CD4-positive, alpha-beta T cell treated with Interleukin-17A for 1 hour (primary cell): ENCODE measurements at places on chromosomes 1 and 21.

- no peak for DNase-seq
These were observed 81.9 kb upstream of the EDN2 start for GRCh38 chr1:41566274-41566885.

GRCh38 chr1:3929126-3929525, 29.1 kb upstream of the C1orf174 start:
- no peak for DNase-seq

GRCh38 chr1:172870901-172871606, 179.7 kb downstream of the TNFSF18 start:
- DNase-seq, result no peak

DNA sequence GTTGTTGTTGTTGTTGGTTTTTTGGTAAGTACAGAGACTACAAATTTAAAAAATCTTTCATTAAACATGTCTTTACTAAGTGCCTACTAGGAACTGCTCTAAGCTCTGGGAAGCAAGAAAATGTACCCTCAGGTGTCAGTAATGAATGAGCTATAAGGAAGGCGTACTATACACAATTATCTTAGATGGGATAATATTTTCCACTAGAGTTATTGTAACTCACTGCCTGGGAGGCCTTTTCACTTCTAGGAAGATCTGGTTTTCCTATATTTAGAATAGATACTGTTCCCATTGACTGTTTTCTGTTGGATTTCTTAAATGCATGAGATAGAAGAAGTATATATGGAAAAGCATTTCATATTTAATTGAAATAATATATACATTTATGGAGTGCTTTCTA, 19.6 kb downstream of the CLIC4 start:
- no peak for DNase-seq

DNA sequence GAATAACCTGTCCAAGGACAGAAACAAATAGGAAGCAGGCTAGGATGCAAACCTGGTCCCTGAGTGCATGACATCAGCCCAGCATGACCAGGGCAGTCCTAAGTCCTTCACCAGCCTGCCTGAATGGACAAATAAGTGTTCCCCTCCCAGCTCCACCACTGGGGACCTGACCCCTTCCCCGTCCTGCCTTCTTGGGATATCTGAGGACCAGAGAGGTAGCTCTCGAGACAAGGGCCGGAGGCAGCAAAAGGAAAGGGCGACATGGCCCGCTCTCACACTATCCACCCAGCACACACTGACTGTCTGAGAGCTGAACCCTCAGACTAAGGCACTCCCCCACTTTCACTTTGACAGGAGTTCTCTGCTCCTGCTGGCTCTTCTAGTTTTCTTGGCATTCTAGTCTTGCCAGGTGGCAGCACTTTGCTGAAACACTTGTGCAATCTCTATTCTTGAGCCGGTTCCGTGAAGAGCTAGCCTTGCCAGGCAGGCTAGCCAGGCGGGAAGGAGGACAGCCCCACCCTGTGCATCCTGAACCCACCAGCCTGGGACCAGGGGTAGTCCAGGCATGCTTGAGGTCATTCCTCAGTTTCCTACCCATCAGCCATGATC, 251.1 kb upstream of the RAB4A start:
- DNase-seq, result no peak

GRCh38 chr1:154714638-154715037, 106.7 kb upstream of the ADAR start:
- no peak for DNase-seq

DNA sequence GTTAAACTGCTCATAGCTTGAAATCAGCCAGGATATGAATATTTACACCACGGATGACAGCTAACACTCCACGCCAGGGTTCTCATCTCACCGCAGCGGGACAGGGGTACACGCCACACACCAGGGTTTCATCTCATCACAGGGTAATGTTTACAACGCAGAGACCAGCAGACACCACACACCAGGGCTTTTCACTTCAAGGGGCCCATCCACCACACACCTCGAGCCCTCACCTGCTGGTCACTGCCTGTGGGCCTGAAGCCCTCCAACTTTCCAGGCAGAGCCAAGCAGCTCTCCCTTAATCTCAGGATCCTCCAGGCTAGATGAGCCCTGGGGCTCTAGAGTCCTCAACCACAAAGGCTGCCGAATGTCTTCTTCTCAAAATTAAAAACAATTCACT, 1.3 kb upstream of the KRTAP10-12 start:
- no peak for DNase-seq

GRCh38 chr21:21101911-21102310, 103.7 kb downstream of the NCAM2 start:
- peak; percentile 2 for DNase-seq

DNA sequence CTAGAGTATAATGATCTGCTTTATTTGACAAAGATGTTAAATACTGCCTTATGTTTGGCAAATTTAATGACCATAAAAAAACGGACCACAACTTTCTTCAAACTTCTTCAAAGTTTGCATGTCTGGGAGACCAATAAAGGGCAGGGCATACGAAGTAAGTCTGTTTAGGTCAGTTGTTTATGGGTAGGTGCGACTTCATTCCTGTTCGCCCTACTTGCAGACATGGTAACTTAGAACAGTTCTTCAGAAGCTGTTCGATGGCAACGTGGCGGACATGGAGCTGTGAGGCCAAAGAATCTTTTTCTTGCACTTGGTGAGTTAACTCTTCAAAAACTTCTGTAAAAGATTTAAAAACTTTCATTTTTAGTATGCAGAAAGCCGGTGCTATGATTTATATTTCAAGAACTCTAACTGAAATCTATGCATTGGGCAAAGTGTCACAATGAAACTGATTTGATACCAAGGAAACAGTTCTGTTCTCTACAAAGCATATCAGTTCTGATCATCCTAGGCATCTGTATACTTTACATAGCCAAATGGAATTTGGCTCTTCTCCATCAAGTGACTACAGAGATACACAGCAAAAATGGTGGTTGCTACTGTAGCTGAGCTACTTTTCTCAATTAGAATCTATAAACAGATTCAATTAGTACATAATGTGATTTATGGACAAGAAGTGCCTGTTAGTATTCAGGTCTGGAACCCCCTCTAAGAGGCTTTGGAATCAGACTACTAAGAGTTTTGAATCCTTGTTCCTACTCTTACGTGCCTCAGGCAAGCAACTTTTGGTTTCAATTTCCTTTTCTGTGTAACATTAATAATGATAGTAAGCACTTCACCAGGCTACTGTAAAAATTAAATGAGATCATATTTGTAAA, 25.7 kb downstream of the C21orf91 start:
- peak; percentile 65 for DNase-seq

GRCh38 chr1:44390277-44390676, 14.8 kb upstream of the RNF220 start:
- DNase-seq, result no peak

GRCh38 chr1:99369154-99369553, 104.9 kb downstream of the PLPPR4 start:
- no peak for DNase-seq

GRCh38 chr1:214688891-214689290, 85.9 kb downstream of the CENPF start:
- no peak for DNase-seq

GRCh38 chr1:158163000-158163947, 17.4 kb upstream of the CD1D start:
- no peak for DNase-seq

DNA sequence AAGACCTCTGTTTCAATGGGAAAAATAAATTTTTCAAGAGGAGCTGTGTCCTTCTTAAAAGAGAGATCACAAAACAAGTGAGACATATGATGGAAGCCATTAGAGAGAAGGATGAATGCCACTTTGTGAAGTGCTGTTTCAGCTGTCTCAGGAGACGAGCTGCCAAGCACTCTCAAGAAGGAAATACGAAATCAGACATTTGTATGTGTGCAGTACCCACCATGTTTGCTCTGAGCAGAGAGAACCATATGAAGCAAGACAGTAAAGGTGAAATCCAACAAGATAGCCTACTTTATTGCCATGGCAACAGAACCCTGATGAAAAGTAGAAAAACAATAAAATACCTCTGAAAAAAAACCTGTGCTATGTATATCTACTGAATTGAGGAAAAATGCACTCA, 168.1 kb downstream of the AMY1C start:
- DNase-seq, result no peak

- no peak for DNase-seq
These were observed 6.6 kb downstream of the KLHDC8A start for GRCh38 chr1:205350124-205350523.

- no peak for DNase-seq
These were observed 214.1 kb downstream of the NUF2 start for GRCh38 chr1:163535807-163536206.

DNA sequence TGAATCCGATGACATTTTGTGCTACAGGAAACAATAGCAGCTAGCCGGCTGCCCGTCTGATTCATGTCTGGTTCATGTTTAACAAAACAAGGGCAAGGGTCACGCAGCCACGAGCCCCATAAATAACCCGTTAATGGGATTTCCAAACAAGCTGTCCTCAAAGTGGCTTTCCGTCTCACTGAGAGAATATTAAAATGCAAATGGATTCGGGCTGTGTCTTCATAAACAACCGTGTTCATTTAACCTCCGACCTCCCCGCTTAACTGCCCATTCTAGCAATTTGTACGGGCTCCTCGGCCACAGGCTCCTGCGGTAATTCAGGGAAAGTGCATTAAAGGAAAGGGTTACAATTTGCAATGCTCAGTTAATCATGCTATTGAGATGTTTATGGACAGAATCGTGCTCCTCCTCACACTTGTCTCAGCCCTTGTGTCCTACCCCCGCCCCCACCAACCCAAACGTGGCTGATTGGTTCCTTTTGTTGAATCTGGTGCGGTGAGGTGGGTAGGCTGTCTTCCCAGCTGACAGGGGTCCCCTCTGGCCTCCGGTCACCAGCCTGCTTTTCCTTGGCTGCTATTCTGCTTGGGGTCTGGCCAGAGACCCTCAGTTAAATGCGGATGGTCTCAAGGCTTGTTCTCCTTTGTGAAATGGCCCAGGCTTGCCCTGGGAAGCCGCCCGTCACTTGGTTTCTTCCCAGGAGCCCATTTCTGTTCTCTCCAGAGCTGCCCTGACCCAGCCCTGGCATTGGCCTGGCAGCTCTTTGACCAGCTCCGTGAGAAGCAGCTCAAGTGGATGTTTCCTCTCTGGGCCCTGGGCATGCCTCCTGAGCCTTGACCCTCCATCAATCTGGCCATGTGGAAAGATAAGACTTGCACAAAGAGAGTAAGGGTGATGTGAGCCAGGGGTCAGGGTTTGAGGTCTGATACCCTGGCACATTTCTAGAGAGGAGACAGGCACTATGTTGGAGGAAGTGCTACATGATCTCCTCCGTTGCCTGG, 200.7 kb upstream of the POU3F1 start:
- DNase-seq, result no peak

- DNase-seq, result no peak
These were observed 52.2 kb downstream of the KIRREL1 start for GRCh38 chr1:158045639-158046038.

DNA sequence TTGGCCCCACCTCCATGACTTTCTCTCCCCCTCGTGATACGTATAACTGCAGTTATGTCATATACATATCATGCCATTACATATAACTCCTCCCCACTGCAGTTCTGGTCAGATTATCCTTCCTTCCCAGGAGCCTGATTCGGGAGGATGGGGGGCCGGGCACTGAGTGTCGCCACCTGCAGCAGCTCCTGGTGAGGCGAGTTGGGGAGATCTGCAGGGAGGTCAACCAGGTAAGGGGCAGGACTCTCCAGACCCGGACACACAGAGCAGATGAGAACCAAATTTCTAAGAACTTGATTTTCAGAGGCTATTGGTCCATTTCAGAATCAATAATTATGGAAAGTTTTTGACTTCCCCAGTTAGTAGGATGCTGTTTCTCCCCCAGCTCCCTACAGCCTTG, 19.5 kb downstream of the HYI start:
- DNase-seq, result no peak

GRCh38 chr1:244053831-244054230, 2.7 kb downstream of the ZBTB18 start:
- DNase-seq, result no peak
